IgD-negative memory B cell (primary cell): ENCODE measurements at places on chromosomes 2 and 18. TPM values are rescaled to one million over a fixed set of nuclear protein-coding genes. Genes with fewer than 3 reads are reported as not detected.

The FAM210A gene
- 16.5 TPM for polyA plus RNA-seq

The CDK15 gene
- not detected for polyA plus RNA-seq

The ALPG gene
- polyA plus RNA-seq: not detected

The QPCT gene
- polyA plus RNA-seq: 1.8 TPM

The SELENOI gene
- 2.6 TPM for polyA plus RNA-seq

The RPS27A gene
- 3,117 TPM for polyA plus RNA-seq

The CSRNP3 gene
- polyA plus RNA-seq: not detected

The GBX2 gene
- polyA plus RNA-seq: not detected

The SPEG gene
- not detected for polyA plus RNA-seq

The NRP2 gene
- 0.55 TPM for polyA plus RNA-seq

The FOXI3 gene
- not detected for polyA plus RNA-seq

The STPG4 gene
- not detected for polyA plus RNA-seq

The NCL gene
- 523 TPM for polyA plus RNA-seq

The HES6 gene
- polyA plus RNA-seq: 3.3 TPM

The GPR75 gene
- polyA plus RNA-seq: 0.10 TPM

The EGR4 gene
- 0.26 TPM for polyA plus RNA-seq

The PARD6G gene
- not detected for polyA plus RNA-seq

The AQP12B gene
- polyA plus RNA-seq: not detected

The SLC4A5 gene
- polyA plus RNA-seq: 1.2 TPM

The DSG1 gene
- polyA plus RNA-seq: not detected

The KLHL30 gene
- polyA plus RNA-seq: not detected

The LTBP1 gene
- polyA plus RNA-seq: not detected

The CAPN14 gene
- polyA plus RNA-seq: 2.9 TPM
